ENCODE measurements at places on chromosomes 11 and 22. TPM values are rescaled to one million over a fixed set of nuclear protein-coding genes. Genes with fewer than 3 reads are reported as not detected.
A peak's percentile ranks its signal among the peaks of the same experiment; 100 is the strongest.

- H3K27me3 ChIP-seq, result no peaks in the 10 kb centered on the region
- peaks cover 2% of the 10 kb centered on the region for H3K4me1 ChIP-seq
- no peak for DNase-seq
- H3K4me3 ChIP-seq, result no peak overlapping the region
- H3K27ac ChIP-seq, result no peak overlapping the region
These were observed 9.5 kb downstream of the YPEL1 start for GRCh38 chr22:21725956-21726649.

GRCh38 chr11:102413497-102413896, 39.1 kb downstream of the TMEM123 start:
- H3K4me3 ChIP-seq, result peak overlapping the region; percentile 12
- peak; percentile 36 for DNase-seq
- H3K27ac ChIP-seq, result peak overlapping the region; percentile 84
- H3K4me1 ChIP-seq, result peaks cover 88% of the 10 kb centered on the region

- DNase-seq, result no peak
- peaks cover 30% of the 10 kb centered on the region for H3K27me3 ChIP-seq
- peaks cover 5% of the 10 kb centered on the region for H3K4me1 ChIP-seq
These were observed 1321.7 kb downstream of the TBC1D22A start for GRCh38 chr22:48084041-48084728.

DNA sequence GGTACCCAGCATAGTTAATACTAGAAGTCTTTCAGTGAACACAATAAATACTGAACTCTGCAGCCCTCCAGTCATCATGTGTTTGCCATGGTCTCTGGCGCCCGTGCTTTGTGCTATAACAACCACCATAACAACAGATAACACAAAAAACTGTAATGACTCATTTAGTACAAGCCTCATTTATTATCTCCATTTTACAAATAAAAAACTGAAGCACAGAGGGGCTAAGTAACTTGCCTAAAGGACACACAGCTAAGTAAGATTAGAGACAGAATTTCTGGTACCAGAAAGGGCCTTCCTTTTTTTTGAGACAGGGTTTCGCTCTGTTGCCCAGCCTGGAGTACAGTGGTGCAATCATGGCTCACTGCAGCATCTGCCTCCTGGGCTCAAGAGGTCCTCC, 19.5 kb downstream of the RBFOX2 start:
- no peak for DNase-seq
- H3K27ac ChIP-seq, result no peak overlapping the region
- H3K27me3 ChIP-seq, result peaks cover 7% of the 10 kb centered on the region
- H3K4me3 ChIP-seq, result no peak overlapping the region

DNA sequence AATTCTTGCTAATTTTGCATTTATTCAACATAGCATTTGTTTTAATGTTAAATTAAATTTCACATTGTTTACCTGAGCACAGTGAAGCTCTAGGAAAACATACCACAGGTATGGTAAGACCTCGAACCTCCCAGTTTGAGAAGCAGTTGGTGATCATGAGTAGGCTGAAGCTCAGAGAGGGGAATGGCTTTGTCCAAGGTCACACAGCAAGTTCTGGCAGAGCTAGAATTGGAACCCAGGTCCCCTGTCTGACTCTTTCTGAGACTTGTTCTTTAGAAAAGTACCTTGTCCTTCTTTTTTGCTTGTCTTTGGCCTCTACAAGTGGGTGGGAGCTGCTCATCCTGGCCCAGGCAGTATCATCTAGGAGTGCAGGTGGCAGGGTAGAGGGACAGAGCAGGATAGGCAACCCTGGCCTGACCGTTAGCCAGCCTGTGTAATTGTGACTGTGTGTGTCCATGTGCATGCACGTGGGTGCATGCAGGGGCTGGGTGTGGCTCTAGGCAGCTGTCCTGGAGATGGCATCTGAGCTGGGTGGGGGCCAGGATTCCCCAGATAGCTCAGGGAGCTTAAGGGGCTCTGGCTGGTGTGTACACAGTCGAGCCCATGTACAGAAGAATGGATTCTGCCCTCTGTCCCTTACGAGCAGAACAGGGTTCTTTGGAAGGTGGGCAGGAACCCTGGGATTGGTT, 21.6 kb downstream of the PHLDB1 start:
- no peaks in the 10 kb centered on the region for H3K27me3 ChIP-seq
- H3K4me3 ChIP-seq, result no peak overlapping the region
- DNase-seq, result no peak
- H3K36me3 ChIP-seq, result no peaks in the 10 kb centered on the region
- H3K4me1 ChIP-seq, result no peaks in the 10 kb centered on the region

GRCh38 chr11:131295986-131296385, 74.4 kb upstream of the NTM start:
- no peak overlapping the region for H3K27ac ChIP-seq
- peaks cover 25% of the 10 kb centered on the region for H3K27me3 ChIP-seq
- no peaks in the 10 kb centered on the region for H3K36me3 ChIP-seq
- H3K4me1 ChIP-seq, result no peaks in the 10 kb centered on the region

DNA sequence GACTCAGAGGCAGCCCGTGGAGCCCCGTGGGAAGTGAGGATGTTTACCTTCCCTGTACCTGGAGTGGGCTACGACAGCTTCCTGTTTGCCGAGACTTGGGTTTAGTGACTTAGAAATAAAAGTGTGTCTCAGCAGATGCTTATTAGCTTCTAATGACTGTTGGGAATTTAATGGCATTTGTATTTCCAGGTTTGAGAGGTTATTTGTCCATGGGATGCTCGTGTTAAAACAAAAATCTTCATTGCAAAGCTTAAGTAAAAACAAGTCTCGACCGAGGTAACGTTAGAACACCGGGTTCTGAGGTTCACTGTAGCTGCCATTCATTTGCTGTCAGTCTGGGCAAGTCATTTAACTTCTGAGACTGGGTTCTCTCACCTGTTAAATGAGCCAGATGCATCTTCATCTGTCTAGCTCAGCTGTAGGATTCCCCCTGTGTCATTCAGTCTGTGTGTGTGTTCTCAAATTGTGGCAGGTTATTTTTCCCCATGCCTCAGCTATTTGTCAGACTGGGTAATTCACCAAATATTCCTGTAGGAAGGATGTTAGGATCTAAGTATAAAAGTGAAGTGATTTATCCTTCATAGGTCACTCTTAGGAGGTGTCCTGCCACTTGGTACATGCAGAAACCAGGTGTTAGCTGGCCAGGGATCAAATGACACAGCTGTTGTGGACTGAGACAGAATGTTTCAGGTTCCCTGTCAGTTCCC, 791 bp downstream of the EI24 start:
- H3K4me3 ChIP-seq, result peak overlapping the region; percentile 94
- H3K27me3 ChIP-seq, result no peaks in the 10 kb centered on the region
- peak; percentile 67 for DNase-seq
- peaks cover 32% of the 10 kb centered on the region for H3K4me1 ChIP-seq
- H3K36me3 ChIP-seq, result peaks cover 23% of the 10 kb centered on the region

- H3K27ac ChIP-seq, result no peak overlapping the region
- H3K4me3 ChIP-seq, result no peak overlapping the region
- DNase-seq, result no peak
- no peaks in the 10 kb centered on the region for H3K4me1 ChIP-seq
These were observed 33.3 kb downstream of the ST14 start for GRCh38 chr11:130192845-130193267.

- H3K4me1 ChIP-seq, result no peaks in the 10 kb centered on the region
- H3K27ac ChIP-seq, result no peak overlapping the region
- DNase-seq, result no peak
- H3K27me3 ChIP-seq, result no peaks in the 10 kb centered on the region
These were observed 1282.0 kb upstream of the CNTN5 start for GRCh38 chr11:97738751-97739150.

- H3K27me3 ChIP-seq, result peaks cover 6% of the 10 kb centered on the region
- H3K36me3 ChIP-seq, result no peaks in the 10 kb centered on the region
- H3K27ac ChIP-seq, result no peak overlapping the region
These were observed 80.3 kb upstream of the SLC22A12 start for GRCh38 chr11:64510759-64511158.

DNA sequence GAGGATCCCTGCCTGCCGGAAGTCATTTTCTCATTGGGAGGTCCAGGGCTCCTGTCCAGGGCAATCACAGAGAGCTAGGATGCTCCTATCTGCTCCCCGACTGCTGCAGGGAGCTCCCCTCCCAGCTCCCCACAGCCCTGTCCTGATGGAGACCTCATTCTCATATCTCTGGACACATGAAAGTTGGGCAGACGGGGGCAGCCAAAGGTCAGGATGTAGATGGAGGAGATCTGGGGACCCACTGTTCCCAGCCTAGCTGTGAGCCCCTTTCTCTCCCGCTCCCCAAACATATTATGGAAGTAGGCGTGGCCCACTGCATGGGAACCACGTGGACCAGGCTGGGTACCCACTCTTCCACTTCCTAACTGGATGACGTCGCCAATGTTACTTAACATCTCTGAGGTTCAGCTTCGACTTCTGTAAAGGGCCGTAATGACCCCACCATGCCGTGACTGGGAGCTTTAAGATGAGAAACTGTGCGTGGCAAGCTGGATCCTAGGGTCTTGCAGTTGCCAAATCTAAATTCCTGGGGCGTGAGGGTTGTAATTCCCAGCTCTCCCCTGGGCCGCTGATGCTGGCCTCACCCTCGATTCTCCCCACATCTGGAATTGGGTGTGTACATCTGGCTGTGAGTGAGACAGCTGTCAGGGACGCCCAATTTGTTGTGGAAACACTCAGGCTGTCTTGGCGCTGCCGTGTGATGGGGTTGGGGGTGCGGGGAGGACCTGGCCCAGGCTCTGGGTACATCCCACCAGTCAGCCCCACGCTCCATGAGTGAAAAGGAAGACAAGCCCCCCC, 1.8 kb downstream of the CDC42EP2 start:
- H3K4me1 ChIP-seq, result peaks cover 5% of the 10 kb centered on the region
- H3K4me3 ChIP-seq, result peak overlapping the region; percentile 74
- no peak for DNase-seq
- peaks cover 8% of the 10 kb centered on the region for H3K27me3 ChIP-seq
- H3K27ac ChIP-seq, result no peak overlapping the region

- peak overlapping the region; percentile 67 for H3K4me3 ChIP-seq
- peaks cover 42% of the 10 kb centered on the region for H3K27me3 ChIP-seq
- DNase-seq, result no peak
- no peak overlapping the region for H3K27ac ChIP-seq
These were observed 938 bp downstream of the LAYN start for GRCh38 chr11:111541254-111542061.

GRCh38 chr11:123125169-123125568, 63.2 kb upstream of the HSPA8 start:
- H3K27me3 ChIP-seq, result peaks cover 3% of the 10 kb centered on the region
- peaks cover 3% of the 10 kb centered on the region for H3K4me1 ChIP-seq
- no peak overlapping the region for H3K27ac ChIP-seq

- H3K36me3 ChIP-seq, result peaks cover 2% of the 10 kb centered on the region
These were observed 17.4 kb downstream of the BMAL1 start for GRCh38 chr11:13294771-13295579.

GRCh38 chr11:65254724-65255123, 7.0 kb upstream of the POLA2 start:
- no peak overlapping the region for H3K27ac ChIP-seq
- no peaks in the 10 kb centered on the region for H3K27me3 ChIP-seq
- no peaks in the 10 kb centered on the region for H3K36me3 ChIP-seq
- no peaks in the 10 kb centered on the region for H3K4me1 ChIP-seq
- DNase-seq, result no peak

DNA sequence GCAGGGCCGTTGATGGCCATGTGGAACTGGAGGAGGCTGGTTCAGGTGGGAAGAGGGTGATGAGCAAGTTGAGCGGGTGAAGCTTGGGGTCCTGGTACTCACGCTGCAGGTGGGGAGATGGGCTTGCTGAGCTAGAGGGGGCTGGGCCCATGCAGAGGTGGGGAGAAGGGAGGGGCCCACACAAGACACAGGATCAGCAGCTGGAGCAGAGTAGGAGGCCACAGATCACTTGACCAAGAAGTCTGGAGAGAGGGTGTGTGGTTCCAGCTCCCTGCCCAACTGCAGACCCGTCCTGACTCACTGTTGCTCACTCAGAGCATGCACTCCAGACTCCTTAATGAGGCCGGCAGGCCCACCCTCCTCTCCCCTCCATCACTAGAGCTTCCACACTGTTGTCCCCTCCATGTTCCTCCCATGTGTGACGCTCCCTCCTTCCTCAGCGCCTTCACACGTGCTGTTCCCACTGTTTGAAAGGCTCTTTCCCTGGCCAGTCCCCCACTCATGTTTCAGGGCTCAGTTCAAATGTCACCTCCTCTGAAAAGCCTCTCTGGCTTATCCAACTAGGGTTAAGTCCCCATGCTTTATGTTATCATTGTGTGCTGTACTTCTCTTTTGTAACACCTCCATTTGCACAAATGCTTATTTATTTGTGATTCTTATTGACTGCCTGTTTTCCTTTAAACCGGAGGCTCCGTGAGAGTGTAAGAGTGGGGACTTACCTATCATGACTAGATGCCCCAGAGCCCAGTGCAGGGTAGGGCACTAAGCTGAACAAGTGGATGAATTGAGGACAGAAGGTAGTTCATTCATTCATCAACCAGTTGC, 2.3 kb downstream of the CCDC86 start:
- H3K4me3 ChIP-seq, result peak overlapping the region; percentile 78
- no peaks in the 10 kb centered on the region for H3K27me3 ChIP-seq
- peaks cover 33% of the 10 kb centered on the region for H3K4me1 ChIP-seq
- H3K36me3 ChIP-seq, result peaks cover 31% of the 10 kb centered on the region
- no peak overlapping the region for H3K27ac ChIP-seq

- no peak overlapping the region for H3K4me3 ChIP-seq
- no peak overlapping the region for H3K27ac ChIP-seq
- peaks cover 3% of the 10 kb centered on the region for H3K27me3 ChIP-seq
- no peaks in the 10 kb centered on the region for H3K36me3 ChIP-seq
- H3K4me1 ChIP-seq, result no peaks in the 10 kb centered on the region
These were observed 123.4 kb downstream of the DSCAML1 start for GRCh38 chr11:117673602-117674001.

DNA sequence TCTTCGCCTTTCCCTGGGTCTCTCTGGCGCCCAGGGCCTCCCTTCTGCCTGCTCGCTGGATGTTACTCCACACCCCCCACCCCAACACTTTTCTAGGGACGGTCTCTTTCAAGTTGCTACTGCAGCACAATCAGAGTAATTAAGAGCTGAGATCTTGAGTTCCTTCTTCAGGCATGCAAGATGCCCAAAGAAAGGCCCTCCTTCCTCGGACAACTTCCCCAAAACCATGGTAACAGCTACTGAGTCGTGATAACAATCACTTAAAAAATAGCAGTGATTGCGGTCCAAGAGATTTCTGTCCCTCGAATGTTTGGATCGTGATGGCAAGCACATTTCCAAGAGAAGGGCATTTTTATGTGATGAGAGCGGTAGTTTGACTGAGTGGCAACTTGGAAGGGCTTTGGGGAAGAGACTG, 638 bp upstream of the TENM4 start:
- H3K27me3 ChIP-seq, result peaks cover 51% of the 10 kb centered on the region
- H3K4me1 ChIP-seq, result peaks cover 24% of the 10 kb centered on the region
- DNase-seq, result no peak
- peak overlapping the region; percentile 31 for H3K4me3 ChIP-seq
- H3K27ac ChIP-seq, result no peak overlapping the region
- peaks cover 2% of the 10 kb centered on the region for H3K36me3 ChIP-seq

Gene KCNQ1OT1
- 0.17 TPM for total RNA-seq

Gene HOATZ
- not detected for total RNA-seq

Gene KMT5B
- 21.6 TPM for total RNA-seq

Gene FOXR1
- total RNA-seq, result not detected

Gene ELF5
- not detected for total RNA-seq

Gene CEP126
- 1.1 TPM for total RNA-seq

Gene POU2AF1
- total RNA-seq, result 0.62 TPM

Gene EFCAB6
- total RNA-seq, result 0.21 TPM

Gene SCGB1A1
- not detected for total RNA-seq

Gene ANGPTL5
- not detected for total RNA-seq
